ENCODE measurements at places on chromosomes 2 and 18. TPM values are rescaled to one million over a fixed set of nuclear protein-coding genes. Genes with fewer than 3 reads are reported as not detected.

- no peak for DNase-seq
Observed at GRCh38 chr2:36729067-36729466, 32.6 kb downstream of the VIT start.

- DNase-seq = no peak
Observed at GRCh38 chr2:204159526-204159925, 223.0 kb downstream of the ICOS start.

Gene SERPINB7
- not detected for total RNA-seq

Gene SERPINB5
- total RNA-seq = not detected

Gene RNF125
- 7.0 TPM for total RNA-seq

- DNase-seq = no peak
Observed at GRCh38 chr2:28465148-28465885, 30.5 kb upstream of the PLB1 start.

Gene HNRNPLL
- 56.3 TPM for total RNA-seq

Gene GAREM1
- 29.3 TPM for total RNA-seq

DNA sequence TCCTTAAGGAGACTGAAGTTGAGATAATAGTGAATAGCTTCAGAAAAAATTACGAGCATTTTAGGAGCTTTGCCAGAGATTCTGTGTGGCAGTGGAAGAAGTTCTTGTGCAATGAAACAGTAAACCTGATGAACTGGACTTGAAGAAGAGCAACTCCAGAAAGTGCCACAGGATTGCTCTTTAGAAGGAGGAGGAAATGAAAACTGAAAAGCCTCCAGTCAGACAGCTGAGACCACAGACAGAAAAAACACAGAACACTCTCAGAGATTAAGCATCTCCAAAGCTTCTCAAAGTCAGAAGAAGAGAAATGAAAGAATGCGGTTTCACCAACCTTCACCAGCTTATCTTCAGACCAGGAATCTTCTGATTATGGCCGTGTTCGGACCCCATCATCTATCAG lies 329.7 kb upstream of the CNTNAP5 start:
- no peak for DNase-seq

DNA sequence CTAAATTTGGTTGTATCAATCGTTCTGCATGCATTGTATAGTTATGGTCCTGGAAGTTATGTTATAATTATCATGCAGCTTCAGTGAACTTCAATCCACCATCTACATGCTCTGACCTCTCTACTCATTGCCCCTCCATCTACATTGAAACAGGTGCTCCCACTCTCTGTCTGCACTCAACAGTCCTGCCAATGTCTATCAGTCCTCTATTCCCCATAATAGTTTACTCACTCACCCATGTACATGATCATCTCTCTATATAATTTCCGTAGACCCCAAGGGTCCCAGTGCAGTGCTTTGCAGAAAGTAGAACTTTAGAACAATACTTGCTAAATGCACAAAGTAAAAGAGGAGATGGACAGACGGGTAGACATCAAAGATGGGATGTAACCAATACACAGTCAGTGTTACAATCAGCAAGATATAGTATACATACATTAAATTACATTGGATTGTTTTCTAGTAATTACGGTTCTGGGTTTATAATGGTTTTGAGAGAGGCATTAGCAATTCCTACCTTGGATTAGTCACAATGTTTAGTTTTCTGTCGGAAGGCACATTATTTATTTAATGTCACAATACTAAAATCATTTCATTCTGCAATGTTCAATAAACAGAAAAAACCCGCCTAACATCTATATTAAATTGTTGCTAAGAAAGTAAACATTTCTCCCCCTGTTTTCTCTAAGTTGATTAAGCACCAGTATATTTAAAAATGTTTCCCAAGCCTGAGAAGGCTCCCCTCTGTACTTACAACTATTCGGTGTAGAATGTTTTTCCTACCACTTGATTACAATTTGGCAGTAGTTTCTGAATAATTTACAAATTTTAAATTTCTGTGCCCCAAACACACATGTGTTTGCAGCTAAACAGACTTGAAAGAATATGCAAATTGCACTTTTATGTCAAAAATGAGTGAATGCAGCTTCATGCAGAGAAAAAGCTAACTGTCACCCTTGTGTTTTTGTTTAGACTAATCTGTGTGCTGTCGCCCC lies 94.4 kb upstream of the SIX2 start:
- DNase-seq = no peak

Gene SCN7A
- 139 TPM for total RNA-seq

- DNase-seq = no peak
Observed at GRCh38 chr2:240512109-240512485, 45.7 kb downstream of the ANKMY1 start.

Gene ERFE
- total RNA-seq = not detected

GRCh38 chr2:12818416-12819102 lies 101.8 kb downstream of the TRIB2 start:
- DNase-seq = no peak

Gene POTEI
- total RNA-seq = not detected

Gene HRH4
- total RNA-seq = 0.60 TPM

Gene GPAT2
- total RNA-seq = 4.2 TPM

- no peak for DNase-seq
Observed at GRCh38 chr2:176479961-176480360, 210.7 kb downstream of the MTX2 start.

Gene TXNDC2
- total RNA-seq = not detected

DNA sequence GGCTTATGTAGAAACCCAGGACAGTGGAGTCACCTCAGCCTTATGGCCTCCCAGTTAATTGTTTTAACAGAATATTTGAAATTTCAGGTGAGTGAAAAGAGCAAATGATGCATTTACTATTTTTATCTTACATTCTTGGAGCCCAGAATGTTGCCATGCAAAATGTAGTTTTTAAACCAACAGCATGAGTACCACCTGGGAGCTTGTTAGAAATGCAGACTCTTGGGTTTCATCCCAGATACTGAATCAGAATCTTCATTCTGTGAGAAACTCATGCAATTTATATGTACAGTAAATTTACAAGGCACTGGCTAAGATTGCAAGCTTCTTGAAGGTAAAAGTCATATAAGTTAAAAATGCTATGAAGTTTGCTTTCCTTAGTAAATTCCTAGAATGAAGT lies 654.5 kb upstream of the CDH2 start:
- no peak for DNase-seq

Gene ABCG5
- total RNA-seq = not detected

GRCh38 chr2:139940686-139941085 lies 1160.5 kb upstream of the NXPH2 start:
- no peak for DNase-seq

Gene ALPP
- not detected for total RNA-seq
